AG20443 (cell line): ENCODE measurements at places on chromosomes 12 and 14.

DNA sequence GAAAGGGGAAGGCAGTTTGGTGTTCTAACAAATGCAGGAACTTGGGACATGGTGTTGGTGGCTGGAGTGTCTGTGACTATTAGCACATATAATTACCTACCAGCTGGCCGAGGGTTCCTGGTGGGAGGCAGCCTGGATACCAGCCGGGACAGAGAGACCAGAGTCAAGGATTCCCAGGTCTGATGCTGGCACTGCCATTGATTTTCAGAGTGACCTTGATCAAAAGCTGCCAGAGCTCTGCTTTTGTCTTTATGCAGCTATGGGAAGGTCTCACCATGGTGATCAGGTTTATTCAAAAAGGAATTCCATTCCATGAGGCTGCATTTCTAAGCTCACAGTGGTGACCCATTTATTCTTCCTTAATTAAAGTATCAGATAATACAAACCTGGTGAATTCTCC lies 101.0 kb upstream of the PWP1 start:
- no peak for DNase-seq

DNA sequence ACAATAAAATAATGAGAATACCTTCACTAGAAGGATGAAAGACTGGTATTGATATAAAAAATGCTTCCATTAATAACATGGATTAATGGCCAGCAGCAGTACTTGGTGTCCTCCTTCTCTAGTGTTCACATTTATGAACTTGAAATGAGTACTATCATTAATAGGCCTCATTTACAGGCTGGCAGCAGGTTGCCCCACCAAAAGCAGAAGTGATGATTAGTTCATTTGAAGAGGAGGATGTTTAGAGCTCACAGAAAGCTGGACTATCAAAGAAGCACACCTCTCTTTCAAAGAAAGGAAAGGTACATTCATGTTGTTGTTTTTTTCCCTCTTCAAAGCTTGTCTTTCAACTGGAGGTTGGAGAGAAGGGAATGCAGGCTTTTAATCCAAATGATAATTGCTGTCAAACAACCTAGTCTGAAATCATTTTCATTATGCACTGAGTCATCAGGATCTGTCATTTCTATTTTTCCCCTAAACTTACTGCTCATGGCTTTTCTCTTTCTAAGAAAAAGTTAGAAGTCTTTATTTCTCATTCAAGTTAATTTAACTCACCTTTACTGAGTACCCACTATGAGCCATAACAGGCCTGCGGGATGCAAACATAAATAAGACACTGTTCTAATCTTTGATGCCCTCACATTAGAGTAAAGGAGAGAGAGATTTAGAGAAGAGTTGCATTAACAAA lies 157.9 kb upstream of the GRIP1 start:
- no peak for DNase-seq

- DNase-seq, result peak; percentile 13
These were observed 14.2 kb downstream of the WIF1 start for GRCh38 chr12:65106948-65107347.

GRCh38 chr12:41530441-41530840 lies 342.3 kb downstream of the PDZRN4 start:
- DNase-seq, result no peak

GRCh38 chr12:12365446-12365802 lies 8.5 kb downstream of the BORCS5 start:
- no peak for DNase-seq

DNA sequence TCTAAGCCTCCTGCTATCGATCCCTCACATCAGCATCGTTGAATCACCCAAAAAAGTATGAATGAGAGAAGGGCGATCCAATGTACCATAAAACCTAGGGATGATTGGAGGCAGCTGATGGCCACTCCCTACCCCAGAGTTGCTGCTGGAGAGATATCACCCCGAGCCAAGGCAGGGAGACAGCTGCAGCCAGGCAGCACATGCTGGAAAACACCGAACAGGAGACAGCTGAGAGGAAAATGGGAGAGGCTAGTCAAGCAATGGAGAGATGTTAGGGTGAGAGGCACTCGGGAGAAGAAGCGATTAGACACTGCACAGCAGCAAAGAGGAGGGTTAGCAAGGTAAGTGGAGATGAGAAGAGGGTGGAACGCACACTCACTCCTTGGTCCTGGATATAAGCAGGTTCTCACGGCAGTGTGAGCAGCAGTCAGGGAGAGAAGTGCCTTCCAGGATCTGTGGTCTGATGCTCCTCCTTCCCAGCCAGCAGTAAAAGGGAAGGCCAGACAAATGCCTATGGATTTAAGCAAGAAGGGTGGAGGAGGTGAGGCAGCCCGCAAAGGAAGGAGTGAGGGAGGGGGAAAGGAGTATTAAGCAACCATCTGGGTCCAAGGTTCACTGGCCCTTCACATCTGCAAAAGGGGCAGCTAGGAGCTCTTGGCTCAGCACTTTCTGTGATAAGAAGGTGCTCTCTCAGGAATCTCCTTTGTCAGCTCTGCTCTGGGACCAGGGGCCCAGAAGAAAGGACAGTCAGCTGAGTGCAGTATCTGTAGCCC lies at the start of gene SLC7A7:
Gene SLC7A7 (minus strand): TSS at position 495 of the 773 bp plus-strand sequence. CDS start 2,037 bp downstream, outside the sequence.
- no peak for DNase-seq

DNA sequence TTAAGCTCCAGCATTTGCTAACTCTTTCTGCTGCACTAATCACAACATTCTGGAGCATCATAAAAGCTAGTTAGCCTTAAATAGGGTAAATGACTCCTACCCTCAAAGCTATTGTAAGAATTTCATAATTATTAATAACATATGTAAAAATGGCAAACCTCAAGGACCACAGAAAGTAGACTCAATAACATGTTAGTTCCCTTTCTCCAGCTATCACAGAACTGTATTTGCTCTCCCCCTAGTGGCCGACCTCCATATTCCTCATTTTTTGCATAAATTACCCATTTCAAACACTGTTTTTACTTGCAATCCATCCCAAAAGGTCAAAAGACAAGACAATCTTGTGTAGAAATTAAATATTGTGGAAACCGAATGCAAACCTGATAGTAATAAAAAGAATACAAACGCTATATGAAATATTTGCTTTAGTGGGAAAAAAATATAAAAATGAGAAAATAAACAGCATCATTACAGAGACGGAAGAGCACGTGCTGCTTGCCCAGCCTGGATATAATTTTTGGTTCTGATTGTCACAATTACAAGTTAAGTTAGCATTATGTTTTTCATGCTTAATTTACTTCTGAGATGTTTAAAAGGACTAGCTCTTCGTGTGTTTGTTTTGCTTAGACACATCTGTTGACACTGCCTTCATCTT lies 97.9 kb downstream of the RERGL start:
- DNase-seq, result peak; percentile 30

- no peak for DNase-seq
These were observed 82.1 kb downstream of the APAF1 start for GRCh38 chr12:98727196-98727595.

GRCh38 chr12:40502322-40502721 lies 189.9 kb upstream of the CNTN1 start:
- DNase-seq, result no peak
